ENCODE measurements at places on chromosomes 4 and X.

GRCh38 chr4:54101190-54102041 lies 1.5 kb downstream of the GSX2 start:
- no peak for DNase-seq

GRCh38 chr4:151418385-151418784 lies 9.4 kb downstream of the FHIP1A start:
- DNase-seq: no peak

DNA sequence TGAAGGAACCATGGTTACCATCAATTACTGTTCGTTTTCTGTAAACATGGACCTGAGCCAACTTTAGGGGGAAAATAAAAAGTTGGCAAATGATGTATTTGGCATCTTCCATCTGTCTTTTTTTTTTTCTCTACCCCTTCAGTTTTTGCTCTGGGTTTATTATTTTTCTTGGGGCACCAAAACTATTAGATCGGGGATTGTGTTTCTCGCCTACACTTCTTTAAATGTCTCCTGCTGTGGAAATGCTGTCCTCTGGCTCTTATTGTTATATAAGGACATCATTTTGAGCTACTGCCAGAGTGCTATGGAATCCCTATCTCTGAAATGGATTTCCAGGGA lies 234.0 kb upstream of the SLIT2 start:
- no peak for DNase-seq

- DNase-seq: no peak
Measured at GRCh38 chr4:47217884-47218283, 186.5 kb downstream of the GABRB1 start.

- no peak for DNase-seq
Measured at GRCh38 chr4:124902001-124902515, 189.5 kb upstream of the ANKRD50 start.

DNA sequence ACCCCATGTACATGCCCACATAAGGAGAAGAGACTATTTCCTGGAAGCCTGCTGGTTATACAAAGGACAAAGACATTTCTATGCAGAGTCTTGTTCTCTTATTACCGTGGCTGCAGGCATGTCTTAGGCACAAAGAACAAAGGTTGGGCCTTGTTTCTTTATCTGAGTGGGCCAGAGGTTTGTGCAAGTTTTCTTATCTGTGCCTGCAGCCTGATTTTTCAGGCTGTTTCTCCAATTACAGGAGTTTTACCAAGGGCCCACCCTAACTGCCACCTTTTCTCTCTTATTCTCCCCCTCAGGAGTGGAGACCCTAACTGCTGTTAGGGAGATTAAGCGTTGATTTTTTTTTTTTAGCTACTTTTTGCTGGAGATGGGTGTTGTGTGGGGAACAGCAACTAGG lies 3.5 kb downstream of the TENT5D start:
- no peak for DNase-seq

DNA sequence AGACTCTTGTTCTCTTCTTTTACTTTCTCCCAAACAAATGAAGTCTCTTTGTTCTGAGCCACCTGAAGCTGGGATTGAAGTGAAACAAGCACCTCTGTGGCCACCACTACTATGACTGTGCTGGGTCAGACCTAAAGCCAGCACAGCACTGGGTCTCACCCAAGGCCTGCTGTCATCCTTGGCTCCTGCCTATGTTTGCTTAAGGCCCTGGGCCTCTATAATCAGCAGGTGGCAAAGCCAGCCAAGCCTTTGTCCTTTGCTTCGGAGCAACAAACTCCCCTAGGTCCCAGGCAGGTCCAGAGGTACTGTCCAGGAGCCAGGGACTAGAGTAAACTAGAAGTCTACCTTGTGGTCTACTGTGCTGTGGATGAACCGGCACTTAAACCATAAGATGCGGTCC lies 220.6 kb upstream of the ARSJ start:
- no peak for DNase-seq

GRCh38 chrX:94576367-94577004 lies 902.5 kb downstream of the FAM133A start:
- DNase-seq: no peak

GRCh38 chr4:149961876-149962597 lies 116.2 kb upstream of the DCLK2 start:
- no peak for DNase-seq

GRCh38 chrX:40055495-40055894 lies 42.3 kb downstream of the BCOR start:
- no peak for DNase-seq

GRCh38 chr4:150250998-150251651 lies 172.9 kb downstream of the DCLK2 start:
- DNase-seq: no peak

DNA sequence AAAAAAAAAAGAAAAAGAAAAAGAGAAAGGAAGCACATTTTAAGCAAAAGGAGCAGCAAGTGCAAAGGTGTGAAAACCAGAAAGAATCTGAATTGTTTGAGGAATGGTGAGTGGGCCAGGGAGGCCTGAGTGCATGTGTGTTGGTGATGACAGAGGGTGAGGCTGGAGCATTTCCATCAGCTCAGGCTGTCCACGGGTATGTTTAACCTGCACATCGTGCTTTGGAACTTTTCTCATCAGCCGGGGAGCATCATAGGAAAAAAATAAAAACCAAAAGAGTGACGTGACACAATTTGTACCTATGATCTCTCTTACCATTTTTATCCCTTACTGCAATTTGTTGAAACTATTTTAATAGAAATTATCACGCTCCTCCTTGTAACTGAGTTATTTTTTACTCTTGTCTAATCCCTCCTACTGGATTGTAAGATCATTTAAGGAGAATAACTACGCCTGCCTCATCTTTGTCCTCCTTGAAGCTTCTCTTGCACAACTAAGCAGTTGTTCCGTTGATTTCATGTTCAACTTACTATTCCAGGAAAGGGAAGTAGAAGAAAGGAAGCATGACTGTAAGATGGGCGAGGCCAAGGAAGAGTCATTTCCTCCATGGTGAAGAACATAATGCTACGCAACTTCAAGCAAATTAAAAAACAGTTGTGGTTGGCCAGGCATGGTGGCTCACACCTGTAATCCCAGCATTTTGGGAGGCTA lies 7.0 kb downstream of the PALLD start:
- no peak for DNase-seq

- no peak for DNase-seq
Measured at GRCh38 chrX:129559783-129560182, 19.7 kb downstream of the OCRL start.

DNA sequence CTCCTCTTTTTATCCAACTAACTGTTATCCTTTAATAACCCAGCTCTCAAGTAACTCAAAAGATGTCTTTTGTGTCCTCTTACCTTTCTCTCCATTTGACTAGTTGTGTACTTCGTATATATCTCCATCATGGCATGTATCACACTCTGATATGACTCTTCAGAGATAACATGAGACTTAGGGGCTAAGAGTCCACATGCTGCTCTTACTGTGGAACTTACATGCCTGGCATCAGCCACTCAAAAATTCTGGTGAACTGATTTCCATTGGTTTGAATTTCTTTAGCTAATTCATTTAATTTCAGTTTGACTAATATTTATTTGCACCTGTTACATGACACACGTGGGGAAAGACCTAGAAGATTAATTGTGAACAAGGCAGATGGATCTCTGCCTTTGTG lies 317.3 kb downstream of the HS3ST1 start:
- no peak for DNase-seq

DNA sequence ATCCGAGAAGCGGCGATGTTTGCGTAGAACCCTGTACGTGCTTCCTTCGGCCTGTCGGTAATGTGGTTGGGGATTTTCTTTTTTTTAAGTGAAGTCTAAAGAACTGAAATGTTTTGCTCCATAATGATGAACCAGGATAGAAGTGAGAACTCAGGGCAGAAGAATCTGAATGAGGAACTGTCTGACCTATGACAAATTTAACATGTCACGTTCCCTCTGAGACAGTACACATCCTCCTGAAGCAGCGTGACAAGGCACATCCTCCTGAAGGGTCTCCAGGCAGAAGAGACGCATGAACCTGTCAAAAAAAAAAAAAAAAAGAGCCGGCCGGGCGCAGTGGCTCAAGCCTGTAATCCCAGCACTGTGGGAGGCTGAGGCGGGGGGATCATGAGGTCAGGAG lies 6.2 kb downstream of the CSF2RA start:
- DNase-seq: no peak

GRCh38 chr4:158996669-158997074 lies 106.2 kb upstream of the RAPGEF2 start:
- no peak for DNase-seq

GRCh38 chrX:54043541-54044125 lies 640 bp downstream of the PHF8 start:
- no peak for DNase-seq

- no peak for DNase-seq
Measured at GRCh38 chrX:68901519-68901918, 72.7 kb downstream of the EFNB1 start.

- no peak for DNase-seq
Measured at GRCh38 chr4:10629394-10629793, 55.2 kb downstream of the CLNK start.

DNA sequence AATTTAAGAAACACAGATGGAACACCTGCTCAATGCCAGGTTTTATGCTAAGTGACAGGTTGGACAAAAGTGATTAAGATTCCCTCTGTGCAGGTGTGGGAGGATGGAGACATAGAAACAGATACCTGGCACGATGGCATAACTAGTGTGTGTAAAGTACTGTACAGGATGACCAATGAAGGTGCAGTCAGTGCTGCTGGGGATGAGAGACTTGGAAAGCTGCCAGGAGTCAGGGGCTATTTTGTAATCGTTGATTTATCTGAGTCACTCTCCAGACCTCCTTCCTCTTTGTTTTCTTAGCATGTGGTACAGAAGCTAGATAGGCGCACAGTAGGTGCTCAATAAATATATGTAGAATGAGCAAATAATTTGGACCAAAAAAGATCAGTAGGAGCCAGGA lies 58.2 kb downstream of the CWH43 start:
- no peak for DNase-seq

DNA sequence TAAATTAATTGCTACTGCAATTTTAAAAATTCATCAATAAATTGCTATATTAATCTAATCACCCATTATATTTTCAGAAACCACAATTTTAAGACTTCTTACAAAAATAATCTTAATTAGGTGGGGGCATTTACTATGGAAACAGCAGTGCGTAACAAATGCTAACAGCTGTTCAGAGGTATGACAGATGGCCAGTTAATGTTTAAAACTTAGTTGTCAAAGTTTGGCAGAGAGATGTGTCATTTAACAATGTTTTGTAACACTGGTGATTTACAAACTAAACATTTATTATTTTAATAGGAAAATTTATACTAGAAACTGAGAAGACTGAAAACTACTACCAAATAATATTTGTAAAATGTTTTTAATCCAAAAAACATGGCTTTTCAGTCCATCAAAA lies 85.2 kb upstream of the GPR34 start:
- DNase-seq: no peak

GRCh38 chr4:107993969-107994368 lies 4.3 kb downstream of the HADH start:
- DNase-seq: no peak

GRCh38 chrX:110442635-110443034 lies 84.0 kb downstream of the RTL9 start:
- DNase-seq: no peak

DNA sequence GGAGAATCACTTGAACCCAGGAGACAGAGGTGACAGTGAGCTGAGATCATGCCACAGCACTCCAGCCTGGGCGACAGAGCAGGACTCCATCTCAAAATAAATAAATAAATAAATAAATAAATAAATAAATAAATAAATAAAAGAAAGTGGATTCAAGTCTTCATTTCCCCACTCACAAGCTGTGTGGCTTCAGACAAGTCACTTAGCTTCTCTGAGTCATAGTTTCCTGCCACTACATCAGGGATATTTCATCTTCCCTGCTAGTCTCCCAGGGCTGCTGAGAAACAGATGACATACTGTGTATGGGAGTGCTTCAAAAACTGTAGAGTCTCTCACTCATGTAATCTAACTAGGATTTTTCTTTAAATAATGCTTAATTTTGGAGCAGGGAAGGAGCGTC lies 37.2 kb downstream of the TBC1D9 start:
- DNase-seq: no peak

DNA sequence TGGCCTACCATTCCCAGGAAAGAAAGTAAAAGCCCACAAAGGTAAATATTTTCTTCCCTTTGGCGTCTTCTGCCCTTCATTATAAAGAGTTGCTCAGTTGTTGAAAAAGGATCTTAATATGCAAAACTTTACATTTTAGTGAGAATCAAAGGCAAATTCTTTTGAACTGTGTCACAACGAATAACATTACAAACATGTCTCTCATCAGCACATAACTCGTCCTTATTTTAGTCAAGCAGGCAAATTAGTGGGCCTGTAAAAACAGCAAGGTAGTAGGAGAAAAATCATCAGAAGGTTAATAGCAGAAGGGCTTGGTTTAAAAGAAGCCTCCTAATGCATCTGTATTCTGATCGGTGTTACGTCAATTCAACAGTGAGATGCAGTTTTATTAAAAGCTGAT lies 647.3 kb upstream of the DIPK2B start:
- DNase-seq: no peak

- DNase-seq: no peak
Measured at GRCh38 chr4:172953896-172954568, 214.6 kb upstream of the GALNT7 start.

DNA sequence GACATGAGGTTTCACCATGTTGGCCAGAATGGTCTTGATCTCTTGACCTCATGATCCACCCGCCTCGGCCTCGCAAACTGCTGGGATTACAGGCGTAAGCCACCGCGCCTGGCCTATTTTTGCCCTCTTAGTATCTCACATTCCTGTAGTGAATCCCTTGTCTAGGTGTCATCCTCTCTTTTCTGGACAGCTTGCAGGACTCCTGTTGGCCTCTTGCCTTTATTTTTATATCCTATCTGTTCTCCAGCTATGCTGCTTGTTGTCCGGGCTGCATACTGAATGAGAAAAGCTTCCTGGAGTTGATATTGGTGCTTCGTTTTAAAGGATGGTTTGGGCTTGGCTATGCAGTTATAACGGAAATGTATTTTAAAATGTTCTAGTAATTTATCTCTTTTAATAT lies 148.6 kb downstream of the TLL1 start:
- no peak for DNase-seq

DNA sequence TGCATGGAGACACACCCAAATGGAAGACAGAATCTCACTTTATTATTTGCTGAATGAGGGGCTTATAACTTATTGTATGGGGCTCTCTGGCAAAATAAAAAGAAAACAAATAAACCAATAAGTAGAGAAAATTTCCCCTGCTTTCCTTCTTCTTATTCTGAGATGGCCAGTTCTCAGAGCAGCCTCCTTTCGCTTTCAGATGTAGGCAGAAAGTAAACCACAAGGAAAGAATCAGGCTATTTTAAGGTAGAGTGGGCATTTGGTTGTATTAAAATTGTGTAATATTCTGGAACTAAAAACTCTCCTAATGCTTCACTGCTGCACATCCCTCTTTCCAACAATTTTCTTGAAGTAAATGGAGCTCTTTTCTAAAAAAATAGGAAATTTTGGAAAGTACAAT lies 241.8 kb downstream of the GALNTL6 start:
- no peak for DNase-seq

DNA sequence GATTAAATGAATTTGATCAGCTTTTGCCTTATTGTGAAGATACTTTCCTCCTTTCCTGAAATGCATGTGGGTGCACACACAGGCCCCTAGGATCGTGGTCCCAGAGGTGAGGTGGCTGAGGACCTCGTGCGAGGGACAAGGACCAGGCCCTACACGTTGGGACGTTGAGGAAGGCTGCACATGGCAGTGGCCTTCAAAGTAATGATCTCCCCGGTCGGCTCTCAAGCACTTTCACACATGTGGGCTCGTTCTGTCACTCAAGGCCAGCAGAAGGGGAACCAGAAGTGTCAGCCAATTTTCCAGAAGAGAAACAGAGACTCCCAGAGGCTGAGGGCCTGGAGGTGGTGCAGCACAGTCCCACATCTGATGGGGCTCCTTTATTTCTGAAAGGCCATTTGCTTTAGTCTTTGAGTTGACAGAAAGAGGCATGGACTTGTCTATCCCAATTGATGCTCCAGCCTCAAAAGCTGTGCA lies 196.8 kb downstream of the AFAP1 start:
- DNase-seq: no peak

Measured in tibial nerve (tissue), 4 donors.